ENCODE measurements at places on chromosomes 7 and 10.

GRCh38 chr10:78205457-78206016, 171.9 kb downstream of the RPS24 start:
- no peak for DNase-seq

DNA sequence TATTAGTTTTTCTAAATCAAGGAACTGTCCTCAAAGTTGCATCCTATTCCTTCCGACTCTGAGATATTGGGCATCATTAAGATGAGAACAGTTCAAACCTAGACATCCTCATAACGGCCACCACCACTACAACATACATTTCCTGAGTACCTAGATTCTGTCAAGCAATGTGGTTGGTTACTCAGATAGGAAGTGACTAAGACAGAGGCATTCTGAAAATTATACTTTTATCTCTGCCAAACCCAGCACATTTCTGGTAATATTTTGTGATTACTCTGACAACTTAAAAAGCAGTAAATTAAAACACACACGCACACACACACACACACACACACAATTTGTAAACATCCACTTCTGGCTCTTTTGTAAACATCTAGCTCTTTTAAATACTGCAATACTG, 291.2 kb upstream of the MEOX2 start:
- DNase-seq: peak; percentile 80

GRCh38 chr7:12729112-12729511, 41.7 kb downstream of the ARL4A start:
- DNase-seq: peak; percentile 42

DNA sequence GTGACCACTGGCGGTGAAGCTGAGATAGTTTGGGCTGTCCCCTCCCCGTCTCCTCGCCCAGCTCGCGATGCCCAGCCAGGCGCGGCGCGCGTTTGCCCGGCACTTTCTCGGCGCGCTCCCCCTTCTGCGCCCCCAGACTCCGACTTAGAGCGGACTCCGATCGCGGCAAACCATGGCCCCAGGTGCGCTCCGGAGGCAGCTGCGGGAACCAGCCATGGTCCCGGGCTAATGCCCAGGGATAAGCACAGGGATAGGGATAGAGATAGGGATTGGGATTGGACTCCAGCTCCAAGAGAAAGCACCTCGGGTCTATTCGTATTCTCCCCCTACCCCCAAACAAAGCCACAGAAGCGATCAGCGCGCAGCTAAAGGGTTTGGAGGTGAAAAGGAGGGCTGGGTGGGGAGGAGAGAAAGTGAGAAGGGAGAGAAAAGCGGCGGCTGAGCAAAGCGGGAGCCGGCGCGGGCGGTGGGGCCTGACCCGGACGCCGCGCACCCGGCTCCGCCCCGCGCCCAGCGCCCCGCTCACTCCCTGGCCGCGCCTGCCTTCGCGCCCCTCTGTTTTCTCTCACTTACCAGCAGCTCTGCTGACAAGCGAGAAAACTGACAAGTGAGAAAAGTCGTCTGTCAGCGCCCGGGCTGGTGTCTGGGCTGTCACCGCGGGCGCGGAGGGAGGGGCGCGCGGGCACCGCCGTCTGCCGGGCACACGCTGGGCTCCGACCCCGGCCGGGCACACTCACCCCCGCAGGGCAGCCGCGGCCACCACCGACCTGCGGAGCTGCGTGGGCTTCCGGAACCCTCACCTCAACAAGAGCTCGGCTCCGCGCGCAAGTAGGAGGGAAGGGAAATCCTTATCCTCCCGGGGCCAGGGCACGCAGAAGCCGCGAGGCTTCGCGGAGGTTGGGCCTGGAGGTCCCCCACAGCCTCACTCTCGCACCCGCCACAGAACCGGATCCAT, at the start of gene PDE1C:
Gene PDE1C (minus strand): TSS at position 2 of the 955 bp plus-strand sequence.
- no peak for DNase-seq

DNA sequence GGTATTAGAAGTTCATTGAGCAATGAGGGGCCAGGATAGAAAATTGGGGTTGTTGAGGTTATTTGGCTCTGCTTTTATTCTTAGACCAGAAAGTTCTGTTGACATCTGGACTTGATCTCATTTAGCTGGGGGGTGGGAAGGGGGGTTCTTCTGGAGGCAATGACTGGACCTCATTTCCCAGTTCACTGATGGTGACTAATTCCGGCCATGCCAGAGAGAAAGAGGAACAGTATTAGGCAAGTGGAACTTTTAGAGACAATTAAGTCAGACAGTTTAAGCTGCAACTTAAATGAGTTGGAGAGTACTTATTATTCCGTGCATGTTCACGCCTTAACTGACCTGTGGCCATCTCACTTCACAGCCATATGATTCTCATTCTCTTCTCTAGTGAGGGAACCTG, 512.5 kb downstream of the REEP3 start:
- no peak for DNase-seq

GRCh38 chr10:112247791-112248190, 35.4 kb upstream of the TECTB start:
- DNase-seq: no peak

- no peak for DNase-seq
These were observed 27.5 kb downstream of the LRGUK start for GRCh38 chr7:134154581-134155130.

DNA sequence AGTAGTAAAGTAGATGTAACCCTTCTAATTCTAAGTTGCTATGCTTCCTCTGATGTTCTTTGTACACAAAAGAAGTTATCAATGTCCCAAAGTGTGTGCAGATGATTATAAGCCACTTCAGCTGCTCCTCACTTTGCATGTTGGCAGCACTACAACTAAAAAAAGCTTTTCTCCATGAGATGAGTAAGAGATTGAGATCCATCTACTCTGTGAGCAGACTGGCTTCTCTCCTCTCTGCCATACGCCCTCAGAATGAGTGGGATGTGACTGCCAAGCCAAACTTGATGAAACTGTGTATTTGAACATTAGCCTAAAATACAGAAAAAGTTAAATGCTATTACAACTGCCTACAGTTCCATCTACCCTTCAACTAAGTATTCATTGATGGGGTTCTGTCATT, 102.9 kb upstream of the ETV1 start:
- no peak for DNase-seq

- DNase-seq: no peak
These were observed 331.2 kb downstream of the ACTR3B start for GRCh38 chr7:153090764-153091163.

- DNase-seq: peak; percentile 22
These were observed 50.0 kb downstream of the ABCC2 start for GRCh38 chr10:99832439-99832838.

- DNase-seq: peak; percentile 60
These were observed 297.7 kb downstream of the CCDC3 start for GRCh38 chr10:12703813-12704212.

DNA sequence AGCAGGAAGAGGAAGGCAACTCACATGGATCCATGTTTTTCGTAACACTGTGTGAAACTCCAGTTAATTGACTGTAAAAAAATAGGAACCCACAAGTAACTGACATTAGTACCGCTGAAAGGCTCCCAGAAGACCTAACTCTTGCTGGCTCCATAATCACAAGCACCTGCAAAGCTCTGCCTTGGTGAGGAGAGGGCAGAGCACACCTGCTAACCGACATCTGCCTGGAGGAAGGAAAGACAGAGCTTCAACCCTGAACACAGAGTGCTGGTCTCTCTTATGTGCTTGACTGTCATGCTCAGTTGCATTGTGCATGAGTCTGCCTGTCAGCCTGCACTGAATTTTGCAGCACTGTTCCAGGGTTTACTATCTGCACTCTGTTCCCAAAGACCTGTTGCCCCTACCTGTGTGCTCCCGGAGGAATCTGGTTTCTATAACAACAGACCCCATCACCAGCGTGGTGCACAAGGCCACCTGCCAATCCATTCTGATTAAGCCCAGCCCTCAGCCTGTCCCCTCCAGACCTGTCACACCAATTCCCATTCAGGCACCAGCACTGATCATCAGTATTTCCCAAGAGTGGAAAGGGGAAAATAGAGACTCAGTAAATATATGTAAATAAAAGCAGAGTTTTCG, 63.1 kb upstream of the ANKRD1 start:
- no peak for DNase-seq

- peak; percentile 92 for DNase-seq
These were observed 39.3 kb downstream of the CUX1 start for GRCh38 chr7:101856473-101857357.

DNA sequence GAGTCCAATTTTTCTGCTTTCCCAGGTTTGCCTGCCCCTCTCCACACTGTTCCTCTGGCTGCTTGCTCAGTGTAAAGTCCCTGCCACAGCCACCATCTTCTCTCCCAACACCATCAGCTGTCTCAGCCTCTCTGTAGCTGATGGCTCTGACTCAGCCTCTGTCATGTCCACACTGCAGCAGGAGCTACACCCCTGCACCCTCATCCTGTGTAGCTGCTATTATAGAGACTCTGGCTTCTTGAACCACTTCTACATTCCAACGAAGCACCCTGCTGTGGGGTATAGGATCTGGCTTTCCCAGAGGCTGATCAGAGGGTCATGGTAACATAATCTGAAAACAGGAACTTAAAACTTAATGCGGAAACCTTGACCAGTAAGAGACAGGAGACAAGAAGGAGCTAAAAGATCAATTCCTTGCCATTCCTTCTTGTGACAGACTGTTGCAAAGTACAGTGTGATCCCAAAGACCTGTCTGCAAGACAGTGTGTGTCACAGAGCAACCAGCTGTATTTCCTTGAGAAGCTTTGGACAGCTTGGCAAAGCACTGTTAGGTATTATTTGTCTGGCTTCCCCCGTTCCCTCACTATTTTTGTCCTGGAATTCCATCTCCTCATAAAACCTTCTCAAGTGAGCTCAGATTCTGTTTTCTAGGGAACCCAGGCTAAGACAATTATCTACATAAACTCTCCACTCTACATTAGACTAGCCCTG, 42.3 kb downstream of the NRCAM start:
- peak; percentile 81 for DNase-seq
